Activated naive CD8-positive, alpha-beta T cell treated with anti-CD3 and anti-CD28 coated beads for 36 hours (primary cell): ENCODE measurements at places on chromosomes 2 and 18. TPM values are rescaled to one million over a fixed set of nuclear protein-coding genes. Genes with fewer than 3 reads are reported as not detected.

DNA sequence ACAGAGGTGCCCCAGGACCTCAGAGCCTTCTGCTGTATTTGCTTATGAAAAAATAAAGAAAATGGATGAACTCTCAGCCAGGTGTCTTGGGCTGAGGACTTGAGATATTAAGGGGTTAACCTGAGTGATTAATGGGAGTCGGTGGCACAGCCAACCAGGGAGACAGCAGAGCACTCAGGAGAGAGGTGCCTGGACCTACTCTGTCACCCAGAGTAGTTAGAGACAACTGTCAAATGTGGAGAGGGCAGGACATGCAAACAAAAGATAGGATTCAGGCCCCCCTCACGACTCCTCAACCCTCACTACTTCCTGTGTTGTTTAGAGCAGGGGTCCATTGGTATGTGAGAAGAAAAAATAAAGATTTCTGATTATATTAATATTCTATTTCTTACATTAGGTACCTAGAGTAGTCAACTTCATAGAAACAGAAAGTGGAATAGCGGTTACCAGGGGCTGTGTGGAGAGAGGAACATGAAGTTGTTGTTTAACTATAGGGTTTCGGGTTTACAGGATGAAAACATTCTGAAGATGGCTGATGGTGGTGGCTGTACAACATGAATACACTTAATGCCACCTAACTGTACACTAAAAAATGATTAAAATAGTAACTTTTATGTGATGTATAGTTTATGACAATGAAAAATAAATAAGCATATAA, 28.6 kb upstream of the CETN1 start:
- DNase-seq = no peak

- DNase-seq = no peak
These were observed 526.3 kb upstream of the LRRTM1 start for GRCh38 chr2:80830891-80831290.

DNA sequence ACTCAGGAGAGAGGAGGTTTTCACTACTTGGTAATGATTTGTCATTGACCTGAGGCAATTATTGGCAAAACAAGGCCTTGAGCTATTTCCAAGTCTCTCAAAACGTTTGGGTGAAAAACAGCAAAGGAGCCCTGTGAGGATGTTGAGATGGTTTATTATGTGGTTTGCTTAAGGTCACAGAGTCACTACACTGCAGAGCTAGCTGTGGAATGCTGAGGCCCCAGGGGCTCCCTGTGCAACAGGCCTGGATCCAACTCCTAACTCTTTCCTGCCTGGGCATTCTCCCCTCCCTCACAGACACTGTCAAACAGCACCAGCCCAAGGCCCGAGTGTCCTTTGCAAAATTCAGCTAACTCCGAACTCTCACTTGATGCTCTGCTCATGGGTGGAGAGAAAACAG, 754.6 kb upstream of the SOX11 start:
- DNase-seq = no peak

- DNase-seq = no peak
These were observed 4.0 kb upstream of the DGUOK start for GRCh38 chr2:73922681-73923080.

DNAJC5G gene
- not detected for total RNA-seq
